NCI-H526 treated with DMSO at 0.1 percent for 48 hours (cell line): ENCODE measurements at places on chromosomes 5 and 9.

GRCh38 chr5:90557391-90557790 lies 1.2 kb upstream of the ADGRV1 start:
- no peak for DNase-seq

DNA sequence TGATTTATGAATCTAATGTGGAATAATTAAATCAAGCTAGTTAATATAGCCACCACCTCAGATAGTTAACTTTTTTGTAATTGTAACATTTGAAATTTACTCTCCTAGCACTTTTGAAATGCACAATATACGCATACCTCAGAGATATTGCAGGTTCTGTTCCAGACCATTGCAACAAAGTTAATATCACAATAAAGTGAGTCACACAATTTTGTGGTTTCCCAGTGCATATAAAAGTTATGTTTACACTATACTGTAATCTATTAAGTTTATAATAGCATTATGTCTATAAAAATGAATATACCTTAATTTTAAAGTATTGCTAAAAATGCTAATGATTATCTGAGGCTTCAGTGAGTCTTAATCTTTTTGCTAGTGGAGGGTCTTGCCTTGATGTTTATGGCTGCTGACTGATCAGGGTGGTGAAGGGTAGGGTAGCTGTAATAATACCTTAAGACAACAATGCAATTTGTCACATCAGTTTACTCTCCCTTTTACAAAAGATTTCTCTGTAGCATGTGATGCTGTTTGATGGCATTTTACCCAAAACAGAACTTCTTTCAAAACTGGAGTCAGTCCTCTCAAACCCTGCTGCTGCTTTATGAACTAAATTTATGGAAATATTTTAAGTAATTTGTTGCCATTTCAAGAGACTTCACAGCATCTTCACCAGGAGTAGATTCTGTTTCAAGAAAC lies 235.1 kb upstream of the ADAMTSL1 start:
- no peak for DNase-seq

- no peak for DNase-seq
Observed at GRCh38 chr5:78129597-78129996, 164.9 kb downstream of the AP3B1 start.

- no peak for DNase-seq
Observed at GRCh38 chr9:123455187-123455586, 99.2 kb downstream of the CRB2 start.

GRCh38 chr9:98162613-98163012 lies 29.8 kb downstream of the CORO2A start:
- DNase-seq, result no peak

GRCh38 chr5:24365406-24365805 lies 279.4 kb downstream of the CDH10 start:
- DNase-seq, result no peak

GRCh38 chr9:107049803-107050184 lies 186.8 kb downstream of the ZNF462 start:
- DNase-seq, result no peak

GRCh38 chr5:99879791-99880511 lies 655.2 kb upstream of the FAM174A start:
- no peak for DNase-seq

DNA sequence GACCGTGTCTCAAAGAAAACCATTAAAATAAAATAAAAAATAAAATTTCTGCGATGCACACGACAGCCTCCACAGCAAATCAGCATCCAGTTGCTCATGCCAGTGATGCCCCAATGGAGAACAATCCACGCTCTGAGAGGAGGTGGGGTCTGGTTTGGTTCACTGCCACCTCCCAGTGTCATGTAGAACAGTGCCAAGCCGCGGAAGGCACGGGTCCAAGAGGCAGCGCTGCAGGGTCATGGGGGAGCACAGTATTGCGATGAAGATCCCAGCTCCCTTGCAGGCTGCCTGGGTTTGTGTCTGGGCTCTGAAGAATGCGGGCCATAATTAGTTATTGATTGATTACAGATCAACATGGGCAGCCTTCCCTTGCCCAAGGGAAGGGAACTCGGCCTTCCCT lies 6.1 kb upstream of the CACFD1 start:
- no peak for DNase-seq

- DNase-seq, result no peak
Observed at GRCh38 chr5:31122998-31123951, 70.2 kb upstream of the CDH6 start.

- no peak for DNase-seq
Observed at GRCh38 chr5:152477536-152477935, 72.5 kb upstream of the NMUR2 start.

- no peak for DNase-seq
Observed at GRCh38 chr5:110179321-110179720, 489.6 kb downstream of the MAN2A1 start.

- DNase-seq, result no peak
Observed at GRCh38 chr5:12316812-12317211, 412.6 kb upstream of the CTNND2 start.

GRCh38 chr5:83470526-83471404 lies 779 bp upstream of the VCAN start:
- DNase-seq, result no peak

DNA sequence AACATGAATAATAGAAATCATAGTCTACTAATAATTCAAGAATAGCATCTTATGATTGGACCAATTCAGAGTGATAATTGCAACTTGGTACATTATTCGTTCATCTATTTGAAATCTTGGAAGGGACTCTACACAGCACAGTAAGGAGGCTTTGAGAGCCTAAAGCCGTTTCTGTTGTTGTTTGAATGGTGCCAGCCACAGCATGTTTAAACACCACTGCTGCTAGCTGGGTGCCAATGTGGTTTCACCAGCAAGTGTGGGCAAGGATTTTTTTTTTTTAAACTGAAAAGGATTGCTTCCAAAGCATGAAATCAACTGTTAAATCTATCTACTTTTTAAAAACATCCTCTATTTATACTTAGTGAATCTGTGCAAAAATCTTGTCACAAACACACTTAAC lies 253.9 kb upstream of the MAP3K1 start:
- DNase-seq, result no peak
